ENCODE measurements at places on chromosomes 1 and 21. TPM values are rescaled to one million over a fixed set of nuclear protein-coding genes. Genes with fewer than 3 reads are reported as not detected.

HHAT gene
- 8.4 TPM for total RNA-seq

ATAD3C gene
- 0.28 TPM for total RNA-seq

CELA3B gene
- total RNA-seq = not detected

ANGPTL3 gene
- total RNA-seq = not detected

CRYAA gene
- not detected for total RNA-seq

MAEL gene
- total RNA-seq = 0.11 TPM

DNA sequence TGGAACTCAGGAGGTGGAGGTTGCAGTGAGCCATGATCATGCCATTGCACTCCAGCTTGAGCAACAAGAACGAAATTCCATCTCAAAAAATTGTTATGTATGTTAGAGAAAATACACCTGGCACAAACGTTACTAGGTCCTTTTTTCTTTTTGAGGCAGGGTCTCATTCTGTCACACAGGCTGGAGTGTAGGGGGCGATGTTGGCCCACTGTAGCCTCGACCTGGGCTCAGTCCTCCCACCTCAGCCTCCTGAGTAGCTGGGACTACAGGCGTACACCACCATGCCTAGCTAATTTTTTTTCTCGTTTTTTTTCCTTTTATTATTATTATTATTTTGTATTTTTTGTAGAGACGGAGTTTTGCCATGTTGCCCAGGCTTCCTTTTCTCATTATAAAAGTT, 4.4 kb downstream of the HAX1 start:
- DNase-seq = no peak

- no peak for DNase-seq
Measured at GRCh38 chr1:235073331-235073967, 55.2 kb downstream of the TOMM20 start.

DNA sequence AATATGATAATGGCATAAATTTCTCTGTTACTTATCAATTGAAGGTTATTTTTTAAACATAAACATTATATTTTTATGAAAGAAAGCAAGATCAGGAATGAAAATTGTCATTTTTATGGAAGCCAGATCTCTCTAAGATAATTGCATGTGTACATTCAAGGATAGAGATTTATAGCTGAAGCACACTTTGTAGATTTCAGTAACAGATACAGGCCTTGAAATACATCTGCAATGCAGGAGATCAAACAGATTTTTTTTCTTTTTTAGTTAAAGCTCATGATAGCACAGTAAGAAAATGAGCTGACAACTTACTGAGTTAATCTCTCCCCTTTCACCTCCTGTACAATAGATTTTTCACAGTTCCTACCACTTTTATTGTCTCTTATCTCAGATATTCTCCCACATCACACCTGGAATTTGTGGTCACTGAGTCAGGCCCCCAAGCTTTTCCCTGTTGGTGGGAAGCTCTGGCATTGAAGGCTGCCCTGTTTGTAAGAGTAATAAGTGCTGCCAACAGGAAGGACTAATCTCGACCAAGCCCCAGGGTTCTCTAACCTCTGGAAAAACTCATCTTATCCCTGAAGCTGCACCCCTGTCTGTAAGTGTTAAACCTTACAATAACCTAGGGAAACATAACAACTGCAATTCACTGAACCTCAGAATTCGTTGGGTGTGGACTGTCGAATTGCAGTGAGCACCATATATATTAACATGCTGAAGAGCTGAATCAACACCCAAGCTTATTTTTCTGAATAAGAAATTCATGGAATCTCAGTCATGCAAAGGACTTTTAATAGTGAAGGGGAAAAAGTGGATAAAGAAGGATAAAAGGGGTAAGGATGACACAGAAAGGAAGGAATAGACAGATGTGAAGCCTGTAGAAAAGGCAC, 599.0 kb downstream of the LMO4 start:
- DNase-seq = no peak

DNA sequence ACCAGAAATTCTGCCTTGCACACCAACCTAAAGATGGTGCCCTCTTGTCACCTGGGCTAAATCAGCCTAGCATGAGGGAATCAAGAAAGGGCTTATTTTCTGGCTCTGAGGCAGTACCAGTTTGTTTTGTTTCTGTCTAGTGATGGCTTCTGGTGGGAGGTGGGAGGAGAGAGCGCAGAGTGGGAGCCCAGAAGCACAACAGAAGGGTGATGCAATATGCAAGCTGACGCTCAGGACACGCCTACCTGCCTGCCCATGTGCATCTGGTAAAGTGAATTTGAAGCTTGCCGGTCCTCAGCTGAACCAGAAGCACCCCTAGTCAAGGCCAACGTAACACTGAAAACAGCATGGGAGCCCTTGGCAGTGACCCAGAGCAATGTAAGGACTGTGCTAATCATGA, 138.4 kb upstream of the TIAM1 start:
- no peak for DNase-seq

GRCh38 chr21:36825658-36826057, 126.7 kb downstream of the SIM2 start:
- no peak for DNase-seq

DNA sequence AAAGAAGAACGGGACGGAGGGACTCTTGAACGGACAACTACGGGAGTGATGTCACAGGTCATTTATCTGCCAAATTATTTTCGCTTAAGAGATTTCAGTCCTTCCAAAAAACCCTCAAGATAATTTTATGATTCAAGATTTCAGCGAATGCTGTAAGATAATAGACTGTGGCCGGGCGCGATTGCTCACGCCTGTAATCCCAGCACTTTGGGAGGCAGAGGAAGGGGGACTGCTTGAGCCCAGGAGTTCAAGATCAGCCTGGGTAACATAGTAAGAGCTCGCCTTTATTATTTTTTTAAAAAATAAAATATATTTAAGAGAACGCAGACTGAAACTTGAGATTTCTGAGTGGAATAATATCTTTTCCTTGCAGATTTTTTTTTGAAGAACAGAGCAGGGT, 609 bp downstream of the RWDD2B start:
- peak; percentile 49 for DNase-seq

GRCh38 chr1:150065184-150065871, 2.2 kb upstream of the VPS45 start:
- no peak for DNase-seq

DNA sequence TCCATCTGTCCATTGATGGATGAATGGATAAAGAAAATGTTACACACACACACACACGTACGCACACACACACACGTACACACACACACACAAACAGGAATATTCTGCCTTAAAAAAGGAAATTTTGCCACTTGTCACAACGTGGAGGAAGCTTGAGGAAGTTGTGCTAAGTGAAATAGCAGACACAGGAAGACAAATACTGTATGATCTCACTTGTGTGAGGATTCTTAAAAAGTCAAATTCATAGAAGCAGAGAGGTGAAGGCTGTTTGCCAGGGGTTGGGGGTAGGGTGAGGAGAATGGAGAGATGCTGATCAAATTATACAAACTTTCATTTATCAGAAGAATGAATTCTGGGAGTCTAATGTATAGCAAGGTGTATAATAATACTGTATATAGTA, 73.2 kb downstream of the KIF14 start:
- no peak for DNase-seq

DNA sequence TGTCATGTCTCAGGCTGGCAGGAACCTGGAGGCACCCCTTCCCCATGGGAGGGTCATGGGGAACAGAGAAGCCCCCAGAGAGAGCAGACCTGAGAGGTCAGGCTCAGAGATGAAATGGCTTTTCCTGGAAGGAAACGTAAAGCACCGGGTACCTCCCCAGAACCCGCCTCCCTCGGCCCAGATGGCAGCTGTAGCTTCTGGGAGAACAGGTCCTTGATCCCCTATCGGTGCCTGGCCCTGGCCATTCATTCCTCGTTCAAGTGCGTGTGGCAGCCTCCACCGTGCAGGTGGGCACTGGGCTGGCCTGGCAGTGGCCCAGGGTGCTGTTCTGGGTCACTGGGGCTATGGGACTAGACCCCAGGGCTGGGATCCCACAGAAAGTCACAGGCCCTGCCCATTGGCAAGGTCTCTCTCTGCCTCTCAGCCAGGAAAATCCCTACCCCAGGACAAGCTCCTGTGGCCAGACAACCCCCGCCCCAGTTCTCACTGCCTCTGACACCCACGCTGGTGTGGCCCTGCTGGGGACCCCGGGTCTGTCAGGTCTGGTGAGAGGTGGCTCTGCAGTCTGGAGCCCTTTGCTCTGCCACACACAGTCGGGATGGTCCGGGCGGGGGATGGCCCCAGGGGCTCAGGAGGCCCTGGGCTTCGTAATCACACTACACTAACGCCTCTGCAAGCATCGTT, 183.2 kb upstream of the VAMP3 start:
- no peak for DNase-seq

- DNase-seq = no peak
Measured at GRCh38 chr21:44630440-44630839, 3.5 kb downstream of the KRTAP10-9 start.

- peak; percentile 52 for DNase-seq
Measured at GRCh38 chr1:214983126-214983869, 99.2 kb upstream of the KCNK2 start.

GRCh38 chr21:37243961-37244360, 23.2 kb downstream of the VPS26C start:
- no peak for DNase-seq

GRCh38 chr1:208980605-208981004, 602.9 kb upstream of the CAMK1G start:
- no peak for DNase-seq
